Activated CD8-positive, alpha-beta memory T cell treated with anti-CD3 and anti-CD28 coated beads, Interleukin-2, amount 10 ng/mL, durations not matched to agents 7 days and 5 days (primary cell): ENCODE measurements at places on chromosomes 1 and 21.
A peak's percentile ranks its signal among the peaks of the same experiment; 100 is the strongest.

DNA sequence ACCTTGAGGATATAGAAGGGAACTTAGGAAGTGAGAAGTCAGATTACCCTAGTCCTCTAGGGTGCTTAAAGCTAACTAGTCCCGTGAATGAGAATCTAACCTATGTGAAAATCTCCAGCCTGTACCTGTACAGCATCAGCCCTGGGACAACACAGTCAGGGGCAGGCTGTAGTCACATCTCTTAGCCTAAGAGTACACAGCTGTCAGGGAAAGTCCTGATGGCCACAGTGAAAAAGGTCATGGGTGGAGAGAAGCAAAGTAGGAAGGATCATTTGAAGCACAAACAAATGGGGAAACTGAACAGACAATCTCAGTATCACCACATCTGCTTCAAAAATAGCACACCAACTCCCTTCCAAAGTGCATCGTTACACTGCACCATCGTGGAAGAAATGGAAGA is 11.7 kb downstream of the CTSK start:
- DNase-seq, result no peak

DNA sequence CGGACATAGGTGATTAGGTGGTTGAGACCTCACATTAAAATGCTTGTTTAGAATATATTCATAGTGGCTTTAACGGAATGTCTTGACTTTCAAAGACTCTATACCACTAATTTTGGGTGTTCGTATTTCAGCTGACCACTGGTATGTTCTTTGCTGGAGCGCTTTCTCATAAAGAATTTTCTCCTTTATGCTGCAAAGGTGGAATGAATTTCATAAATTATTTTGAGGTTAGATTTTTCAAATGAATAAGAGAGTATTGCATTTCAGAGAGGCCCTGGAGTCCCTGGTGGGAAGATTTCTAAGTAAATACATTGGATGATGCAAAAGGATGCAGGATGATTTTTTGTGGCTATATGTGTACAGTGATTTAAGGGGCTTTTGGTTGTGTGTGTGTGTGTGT is 55.8 kb downstream of the HUNK start:
- DNase-seq, result no peak

GRCh38 chr1:214349008-214349407 is 68.0 kb downstream of the SMYD2 start:
- no peak for DNase-seq

DNA sequence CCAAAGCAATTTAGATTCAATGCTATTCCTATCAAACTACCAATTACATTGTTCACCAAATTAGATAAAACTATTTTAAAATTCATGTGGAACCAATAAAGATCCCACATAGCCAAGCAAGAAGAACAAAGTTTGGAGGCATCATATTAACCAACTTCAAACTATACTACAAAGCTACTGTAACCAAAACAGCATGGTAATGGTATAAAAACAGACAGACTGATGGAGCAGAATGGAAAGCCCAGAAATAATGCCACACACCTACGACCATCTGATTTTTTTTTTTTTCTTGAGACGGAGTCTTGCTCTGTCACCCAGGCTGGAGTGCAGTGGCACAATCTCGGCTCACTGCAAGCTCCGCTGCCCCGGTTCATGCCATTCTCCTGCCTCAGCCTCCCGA is 7.1 kb downstream of the ZNF124 start:
- no peak for DNase-seq

GRCh38 chr1:199182186-199182843 is 543.5 kb downstream of the PTPRC start:
- DNase-seq, result no peak

- no peak for DNase-seq
Measured at GRCh38 chr1:59707178-59707791, 107.5 kb upstream of the HOOK1 start.

DNA sequence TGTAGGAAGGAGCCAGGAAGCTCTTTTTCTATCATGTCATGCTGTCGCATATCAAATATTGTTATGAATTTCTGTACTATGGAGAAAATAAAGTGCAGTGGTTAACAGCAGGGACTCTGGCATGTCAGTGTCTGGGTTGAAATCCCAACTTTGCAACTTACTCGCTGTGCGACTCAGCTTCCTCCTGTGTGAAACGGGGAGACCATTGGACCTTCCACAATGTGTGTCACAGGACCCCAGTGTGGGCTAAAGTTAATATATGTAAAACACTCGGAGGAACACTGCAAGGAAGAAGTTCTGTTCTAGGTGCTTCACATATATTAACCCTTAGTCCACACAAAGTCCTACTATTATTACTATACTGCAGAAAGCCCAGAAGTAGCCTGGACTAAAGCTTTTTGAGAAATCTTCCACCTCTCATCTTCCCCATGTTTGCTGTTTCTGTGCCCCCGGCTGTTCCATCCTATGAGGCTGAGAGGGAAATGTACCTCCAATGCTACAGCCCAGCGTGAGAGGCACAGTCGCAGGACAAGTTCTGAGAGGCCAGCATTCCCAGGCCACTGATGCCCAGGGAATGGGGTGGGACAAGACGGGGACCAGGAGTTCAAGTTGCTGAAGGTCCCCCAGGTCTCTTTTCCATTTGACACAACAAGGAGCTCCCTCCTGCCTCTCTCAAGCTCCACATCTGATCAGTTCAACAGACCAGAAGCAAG is 1.9 kb downstream of the CHIT1 start:
- no peak for DNase-seq

- peak; percentile 19 for DNase-seq
Measured at GRCh38 chr21:46221664-46222435, 6.7 kb downstream of the LSS start.

GRCh38 chr21:25709684-25710265 is 24.9 kb downstream of the ATP5PF start:
- no peak for DNase-seq

GRCh38 chr1:47924270-47925048 is 72.7 kb downstream of the TRABD2B start:
- no peak for DNase-seq

- DNase-seq, result no peak
Measured at GRCh38 chr1:93739472-93739871, 57.8 kb upstream of the BCAR3 start.

DNA sequence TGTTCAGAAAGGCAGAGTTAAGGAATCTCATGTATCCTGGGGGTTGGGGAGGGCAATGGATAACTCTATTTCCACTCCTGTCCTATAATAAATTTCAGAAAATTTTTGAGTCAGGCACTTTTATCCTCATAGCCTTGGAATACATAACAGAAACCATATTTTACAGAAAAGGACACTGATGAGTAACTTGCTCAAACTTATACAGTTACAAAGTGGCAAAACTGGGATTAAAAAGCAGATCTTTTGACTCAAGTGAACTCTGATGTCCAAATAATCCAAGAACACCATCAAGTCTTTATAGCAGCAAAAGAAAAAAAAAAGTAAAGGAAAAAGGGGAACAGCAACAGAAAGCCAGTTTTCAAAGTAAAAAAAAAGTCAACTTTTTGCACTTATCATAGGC is 36.9 kb downstream of the PHC2 start:
- no peak for DNase-seq

DNA sequence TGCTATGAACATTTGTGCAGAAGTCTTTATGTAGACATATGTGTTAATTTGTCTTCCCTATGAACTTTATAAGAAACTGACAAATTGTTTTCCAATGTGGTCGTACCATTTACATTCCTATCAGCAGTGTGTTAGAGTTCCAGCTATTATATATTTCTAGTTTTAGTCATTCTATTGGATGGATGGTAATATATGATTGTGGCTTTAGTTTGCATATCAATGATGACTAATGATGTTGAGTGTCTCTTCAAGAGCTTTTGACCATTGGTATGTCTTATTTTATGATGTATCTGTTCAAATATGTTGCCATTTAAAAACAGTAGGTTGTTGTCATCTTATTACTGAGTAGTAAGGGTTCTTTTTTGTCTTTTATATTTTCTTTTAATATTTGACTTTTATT is 16.2 kb upstream of the ZNF326 start:
- DNase-seq, result no peak

DNA sequence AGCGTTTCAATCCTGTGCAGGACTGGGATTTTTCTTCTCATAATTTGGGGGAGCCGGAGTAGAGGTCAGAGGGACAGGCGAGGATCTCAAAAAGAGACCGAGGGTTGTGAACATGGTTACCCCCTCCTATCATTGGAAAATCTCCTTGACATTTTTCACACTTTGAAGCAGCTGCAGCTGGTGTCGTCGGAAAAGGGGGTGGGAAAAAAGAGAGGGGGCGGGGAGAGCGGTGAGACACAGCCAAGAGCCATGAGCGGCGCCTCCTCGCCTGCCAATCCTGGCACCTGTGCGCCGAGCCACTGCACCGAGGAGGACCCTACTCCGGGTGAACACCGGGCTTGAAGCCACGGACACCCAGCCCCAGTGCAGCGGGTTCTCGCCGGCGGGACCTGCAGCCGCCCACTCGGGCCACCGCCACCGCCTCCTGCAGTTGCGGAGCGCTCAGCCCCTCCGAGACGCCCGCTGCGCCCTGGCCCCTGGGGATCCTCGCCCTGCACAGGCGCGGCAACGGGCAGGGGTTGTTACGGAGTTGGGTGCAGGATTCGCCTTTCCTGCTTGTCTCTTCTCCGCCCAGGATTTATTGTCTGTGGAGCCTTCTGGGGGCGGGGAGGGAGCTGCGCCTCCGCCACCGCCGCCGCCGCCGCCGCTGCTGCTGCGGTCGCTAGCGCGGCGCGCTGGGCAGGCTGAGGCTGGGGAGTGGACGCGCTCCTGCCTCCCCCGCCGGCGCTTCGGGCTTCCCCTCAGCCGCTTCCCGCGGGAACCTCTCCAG is at the start of gene LRRC7:
TSS of gene LRRC7 (plus strand) at position 271 of the 769 bp plus-strand sequence. CDS start 718 bp downstream, outside the sequence.
- no peak for DNase-seq

- no peak for DNase-seq
Measured at GRCh38 chr1:184622136-184622823, 132.4 kb downstream of the EDEM3 start.

GRCh38 chr1:203128716-203129500 is 1.4 kb downstream of the ADORA1 start:
- peak; percentile 37 for DNase-seq

DNA sequence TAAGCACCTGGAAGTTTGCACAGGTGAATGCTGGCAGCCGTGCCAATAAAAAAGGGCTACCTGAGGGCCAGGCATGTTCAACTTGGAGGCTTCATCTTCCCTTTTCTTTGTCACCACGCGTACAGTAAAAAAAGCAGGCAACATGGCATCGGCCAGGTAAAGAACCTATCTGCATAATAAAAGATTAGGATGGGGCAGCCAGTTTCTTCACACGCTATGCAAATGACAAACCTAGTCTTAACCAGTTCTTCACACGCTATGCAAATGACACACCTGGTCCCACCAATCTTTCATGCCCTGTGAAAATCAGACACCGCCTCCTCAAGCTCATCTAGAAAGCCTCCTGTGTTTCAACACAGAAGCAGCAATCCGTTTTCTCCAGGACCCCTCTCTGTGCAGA is 413.4 kb downstream of the HLX start:
- DNase-seq, result no peak

DNA sequence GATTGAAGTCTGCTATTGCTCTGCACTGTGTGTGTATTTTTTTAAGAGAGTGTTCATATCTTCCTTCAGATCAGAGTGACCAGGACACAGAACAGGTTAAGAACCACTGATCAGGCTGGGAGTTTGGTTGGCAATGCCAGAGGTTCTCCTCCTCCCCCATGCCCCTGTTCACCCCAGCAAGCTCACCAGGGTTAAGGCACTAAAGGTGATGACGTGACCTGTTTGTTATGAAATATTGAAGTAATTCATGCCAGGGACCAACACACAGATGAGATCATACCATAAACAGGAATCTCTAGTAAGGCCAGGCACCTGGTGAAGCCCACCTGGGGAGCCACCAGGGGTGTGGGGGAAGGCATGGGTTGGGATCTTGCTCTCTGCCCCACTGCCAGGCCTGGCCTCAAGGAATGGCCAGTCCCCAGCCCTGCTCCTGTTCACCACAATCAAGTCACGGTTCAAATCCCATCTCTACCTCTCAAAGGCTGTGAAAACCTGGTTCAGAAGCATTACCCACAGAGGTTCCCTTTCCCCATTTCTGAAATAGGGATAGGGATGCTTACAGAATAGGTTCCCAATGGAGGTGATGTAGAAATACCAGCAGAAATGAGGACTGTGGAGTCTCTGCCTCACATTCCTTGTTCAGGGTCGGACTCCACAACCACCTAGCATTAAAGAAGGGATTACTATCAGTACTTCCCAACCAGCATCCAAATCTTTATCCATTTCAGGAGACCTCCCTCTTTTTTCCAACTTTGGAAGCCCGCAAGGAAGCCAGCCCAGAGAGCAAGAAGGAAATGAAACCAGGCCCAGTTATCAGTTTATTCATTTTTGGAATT is 2.4 kb downstream of the ID3 start:
- no peak for DNase-seq

DNA sequence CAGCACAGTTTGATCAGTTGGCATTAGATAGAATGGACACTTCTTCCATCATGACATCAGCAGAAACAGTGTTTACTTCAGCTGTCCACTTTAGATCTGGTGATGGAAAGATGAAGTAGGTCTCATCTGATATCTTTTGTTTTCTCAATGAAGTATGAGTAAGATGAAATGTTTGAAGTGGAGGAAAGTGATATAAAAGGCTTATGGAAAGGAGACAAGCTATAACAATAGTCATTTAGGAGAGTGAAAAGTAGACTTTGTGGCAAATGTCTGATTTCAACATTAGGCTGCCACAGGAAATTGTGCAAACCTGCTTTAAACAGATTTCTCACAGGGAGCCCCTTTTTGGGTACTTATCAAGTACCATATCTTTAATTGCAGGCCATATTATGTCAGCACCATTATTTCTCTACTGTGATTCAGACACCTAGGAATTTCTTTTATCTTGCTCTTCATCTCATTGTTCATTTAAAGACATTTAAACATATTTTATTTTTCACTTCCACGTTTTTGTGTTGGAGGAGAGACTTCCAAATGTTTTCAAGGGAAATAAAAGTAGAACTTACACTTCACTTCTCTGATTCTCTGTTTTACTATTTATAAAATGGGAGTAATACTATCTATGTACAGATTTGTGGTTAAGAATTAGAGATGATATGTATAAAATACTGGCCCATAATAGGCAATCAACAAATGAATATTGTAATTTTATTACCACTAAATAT is 18.1 kb downstream of the PDC start:
- DNase-seq, result no peak

- DNase-seq, result no peak
Measured at GRCh38 chr1:21857840-21858670, 46.0 kb downstream of the LDLRAD2 start.

GRCh38 chr1:38803647-38804046 is 55.9 kb downstream of the RRAGC start:
- DNase-seq, result no peak

- DNase-seq, result no peak
Measured at GRCh38 chr1:63928186-63929105, 154.6 kb downstream of the ROR1 start.

- no peak for DNase-seq
Measured at GRCh38 chr1:9211291-9211811, 23.2 kb upstream of the H6PD start.

- DNase-seq, result no peak
Measured at GRCh38 chr1:45573231-45573804, 10.5 kb upstream of the NASP start.

DNA sequence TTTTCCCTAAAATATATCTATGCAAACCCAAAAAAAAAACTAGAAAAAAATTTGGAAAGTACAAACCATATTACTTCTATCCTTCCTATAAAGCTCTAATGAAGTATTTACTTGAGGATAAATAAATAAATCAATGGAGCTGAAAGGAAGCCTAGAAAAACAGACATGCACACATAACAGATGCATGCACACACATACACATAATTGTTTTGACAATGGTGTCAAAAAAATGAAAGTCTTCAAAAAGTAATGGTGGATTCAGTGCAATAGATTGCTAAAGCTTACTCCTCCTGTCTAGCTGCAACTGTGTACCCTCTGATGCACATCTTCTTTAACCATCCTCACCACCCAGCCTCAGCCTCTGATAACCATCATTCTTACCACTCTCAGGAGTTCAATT is 521.9 kb upstream of the RGS18 start:
- no peak for DNase-seq
